ENCODE measurements at places on chromosomes 12 and 14. TPM values are rescaled to one million over a fixed set of nuclear protein-coding genes. Genes with fewer than 3 reads are reported as not detected.

Gene TAS2R42
- not detected for total RNA-seq

Gene GLIPR1
- total RNA-seq: 29.1 TPM

Gene GUCY2C
- total RNA-seq: not detected

Gene UNG
- 31.5 TPM for total RNA-seq

Gene HOXC9
- 0.28 TPM for total RNA-seq

Gene CAPZA3
- not detected for total RNA-seq

Gene KLRD1
- 4.6 TPM for total RNA-seq

Gene TMX1
- 37.8 TPM for total RNA-seq

Gene KCNMB4
- 1.8 TPM for total RNA-seq

Gene IL23A
- not detected for total RNA-seq

Gene ZFYVE1
- 16.6 TPM for total RNA-seq

Gene JPH4
- 0.79 TPM for total RNA-seq

Gene ALG10B
- 3.1 TPM for total RNA-seq

Gene PTGER2
- total RNA-seq: 4.0 TPM

Gene SAMD15
- 0.25 TPM for total RNA-seq

Gene IL22
- not detected for total RNA-seq

Gene ZFHX2
- 0.72 TPM for total RNA-seq

Gene ZNF641
- 19.3 TPM for total RNA-seq

Gene MYF6
- not detected for total RNA-seq

Gene IQSEC3
- 3.2 TPM for total RNA-seq

Gene AMIGO2
- 9.8 TPM for total RNA-seq

Gene CCDC175
- not detected for total RNA-seq

Gene SSPN
- total RNA-seq: 18.2 TPM

Gene WNT1
- 0.60 TPM for total RNA-seq

Gene SALL2
- 5.2 TPM for total RNA-seq

Gene PRB2
- not detected for total RNA-seq

Gene TCL1B
- not detected for total RNA-seq

Gene HOXC11
- not detected for total RNA-seq

Gene PYGL
- 91.0 TPM for total RNA-seq

Gene CCDC184
- total RNA-seq: 0.28 TPM

Gene CLEC2D
- total RNA-seq: 10.4 TPM

Gene FSCB
- not detected for total RNA-seq

Gene RECQL
- total RNA-seq: 30.6 TPM

Gene SERPINA10
- total RNA-seq: not detected

Gene NELL2
- total RNA-seq: 1.1 TPM

Gene GAS2L3
- 2.9 TPM for total RNA-seq
